Foreskin fibroblast (primary cell): ENCODE measurements at places on chromosomes 2 and 18.
A peak's percentile ranks its signal among the peaks of the same experiment; 100 is the strongest.

DNA sequence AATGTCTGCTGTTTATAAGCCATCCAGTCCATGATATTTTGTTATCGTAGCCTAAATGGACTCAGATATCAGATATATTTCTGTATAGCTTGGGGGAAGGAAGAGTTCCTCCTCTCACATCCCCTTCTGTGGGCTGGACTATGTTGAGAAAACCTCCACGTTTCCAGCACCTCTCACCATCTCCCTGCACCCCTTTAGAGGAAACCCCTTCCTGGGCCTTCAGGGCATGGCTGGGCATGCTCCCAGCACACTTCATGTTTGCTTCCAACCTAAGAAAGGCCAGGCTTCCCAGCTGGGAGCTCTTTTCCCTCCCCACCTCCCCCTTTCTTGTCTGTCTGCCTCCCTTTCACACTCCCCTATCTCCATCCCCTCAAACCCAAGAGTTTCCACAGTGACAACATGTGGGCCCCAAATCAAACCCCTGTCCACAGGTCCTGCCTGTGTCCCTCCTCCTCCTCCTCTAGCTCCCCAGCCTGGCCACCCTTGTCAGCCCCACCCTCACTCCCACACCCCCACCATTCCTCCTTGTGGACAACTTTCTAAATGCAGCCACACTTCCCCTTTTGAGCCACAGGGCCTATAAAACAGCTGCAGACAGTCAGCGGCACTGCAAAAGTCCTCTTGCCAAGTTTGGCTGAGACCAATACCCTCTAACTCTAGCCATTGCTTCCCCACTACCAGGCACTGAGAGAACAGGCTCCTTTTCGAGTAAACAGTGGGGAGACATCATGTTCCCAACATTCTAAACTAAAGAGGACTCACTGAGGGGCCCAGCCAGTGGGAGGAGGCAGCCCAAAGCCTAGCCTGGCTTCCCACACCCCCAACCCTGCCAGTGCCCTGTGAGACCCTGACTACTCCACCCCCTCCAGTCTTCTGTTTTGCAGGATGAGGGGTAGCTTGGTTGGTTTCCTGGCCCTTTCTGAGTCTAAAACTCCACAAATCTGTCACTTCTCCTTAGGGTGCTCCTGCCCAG is 120.5 kb downstream of the ZFP36L2 start:
- DNase-seq, result peak; percentile 56

DNA sequence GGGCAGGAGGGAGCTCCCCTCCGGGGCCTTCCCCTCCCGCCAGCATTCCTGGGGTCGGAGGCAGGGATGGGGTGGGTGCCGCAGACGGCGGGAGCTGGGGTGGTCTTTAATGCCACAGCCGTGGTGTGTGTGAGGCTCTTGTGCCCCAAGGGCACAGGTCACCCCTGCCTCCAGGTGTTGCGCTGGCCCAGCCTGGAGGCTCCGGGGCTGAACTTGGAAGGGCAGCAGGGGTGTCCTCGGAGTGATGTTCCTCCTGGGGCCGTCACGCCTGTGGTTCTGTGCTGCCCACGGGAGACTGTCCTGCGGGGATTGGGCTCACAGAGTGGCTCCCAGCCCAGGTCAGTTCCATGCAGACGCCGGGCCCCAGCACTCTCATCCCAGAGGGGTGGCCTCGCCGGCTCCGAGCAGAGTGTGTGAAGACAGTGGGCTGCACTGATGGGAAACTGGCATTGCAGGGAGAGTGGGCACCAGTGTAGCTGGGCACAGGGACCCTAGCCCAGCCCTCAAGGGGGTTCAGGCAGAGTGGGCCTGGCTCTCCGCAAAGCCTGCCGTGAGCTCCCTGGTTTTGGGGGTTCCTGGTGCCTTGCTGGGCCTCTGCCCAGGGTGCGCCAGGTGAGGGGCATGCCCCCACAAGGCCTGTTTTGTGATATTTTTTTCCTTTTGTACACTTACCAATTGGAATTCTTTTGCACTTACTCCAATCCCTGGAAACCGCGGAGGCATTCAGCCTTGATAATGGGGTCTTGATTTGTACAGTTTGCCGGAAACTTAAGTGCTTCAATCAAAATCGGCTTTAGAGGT is 56.7 kb downstream of the NFATC1 start:
- no peak for DNase-seq

GRCh38 chr2:215363461-215364156 is 51.8 kb downstream of the ATIC start:
- DNase-seq, result peak; percentile 23

- DNase-seq, result no peak
Observed at GRCh38 chr2:241870611-241871537, 1.3 kb downstream of the RTP5 start.

GRCh38 chr2:48467637-48468036 is 62.3 kb upstream of the STON1 start:
- peak; percentile 48 for DNase-seq

GRCh38 chr2:196439760-196440159 is 199.8 kb upstream of the CCDC150 start:
- no peak for DNase-seq

GRCh38 chr2:129744649-129745048 is 234.8 kb upstream of the RAB6C start:
- no peak for DNase-seq

GRCh38 chr18:78875016-78875777 is 104.4 kb upstream of the SALL3 start:
- no peak for DNase-seq

GRCh38 chr18:74521068-74521725 is 13.1 kb upstream of the CNDP1 start:
- no peak for DNase-seq

GRCh38 chr2:241273210-241274020 is 42.1 kb downstream of the HDLBP start:
- DNase-seq, result no peak

GRCh38 chr2:9712263-9712662 is 81.5 kb upstream of the YWHAQ start:
- DNase-seq, result no peak

DNA sequence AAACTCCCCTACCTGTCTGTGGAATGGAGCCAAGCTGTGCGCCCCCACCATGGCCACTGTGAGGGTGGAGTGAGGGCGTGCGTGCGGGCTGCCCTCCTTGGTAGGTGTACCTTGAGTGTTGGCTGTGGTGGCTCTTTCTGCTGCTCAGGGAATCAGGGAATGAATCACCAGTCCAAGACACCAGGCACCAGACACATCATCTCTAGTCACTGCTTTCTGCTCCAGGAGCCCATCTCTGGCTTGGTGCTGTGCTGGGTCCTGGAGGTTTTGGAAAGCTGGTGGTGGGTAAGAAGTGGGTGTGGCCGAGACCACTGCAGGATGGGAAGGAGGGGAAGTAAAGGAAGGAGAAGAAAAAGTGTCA is 209.9 kb downstream of the SEPTIN10 start:
- DNase-seq, result peak; percentile 45

GRCh38 chr2:23544589-23545295 is 159.8 kb downstream of the KLHL29 start:
- DNase-seq, result no peak

DNA sequence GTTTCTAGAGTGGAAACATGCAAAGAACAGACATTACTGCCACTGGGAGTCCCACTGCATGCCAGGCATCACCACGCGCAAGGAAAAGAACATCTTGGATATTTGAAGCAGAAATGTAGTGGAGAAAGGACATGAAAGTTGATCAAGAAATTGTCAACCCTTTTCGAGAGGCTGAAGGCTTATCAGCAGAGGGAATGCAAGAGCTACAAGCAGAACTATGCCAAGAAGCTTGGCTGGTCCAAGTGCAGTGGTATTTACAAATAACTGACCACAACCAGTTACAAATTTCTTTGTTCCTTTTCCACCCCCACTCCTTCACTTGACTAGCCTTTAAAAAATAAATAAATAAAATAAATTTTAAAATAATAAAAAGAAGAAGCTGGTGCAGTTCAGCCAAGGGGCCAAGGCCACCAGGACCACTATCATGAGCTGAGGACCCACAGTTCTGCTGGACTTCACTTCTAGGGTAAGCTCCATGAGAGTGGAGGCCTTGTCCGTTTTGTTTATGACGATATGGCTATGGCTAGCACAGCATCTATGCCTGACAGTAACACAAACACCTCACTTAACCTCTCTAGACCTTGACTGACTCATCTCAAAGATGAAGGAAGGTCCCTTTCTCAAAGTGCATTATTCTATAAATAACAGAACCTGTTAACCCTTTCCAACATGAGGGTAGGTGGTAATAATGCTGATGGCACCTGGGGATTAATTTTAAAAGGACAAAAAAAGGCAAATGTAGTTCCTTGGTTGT is 20.9 kb downstream of the MARCHF4 start:
- DNase-seq, result no peak

GRCh38 chr2:176526995-176527901 is 258.0 kb downstream of the MTX2 start:
- DNase-seq, result peak; percentile 24

DNA sequence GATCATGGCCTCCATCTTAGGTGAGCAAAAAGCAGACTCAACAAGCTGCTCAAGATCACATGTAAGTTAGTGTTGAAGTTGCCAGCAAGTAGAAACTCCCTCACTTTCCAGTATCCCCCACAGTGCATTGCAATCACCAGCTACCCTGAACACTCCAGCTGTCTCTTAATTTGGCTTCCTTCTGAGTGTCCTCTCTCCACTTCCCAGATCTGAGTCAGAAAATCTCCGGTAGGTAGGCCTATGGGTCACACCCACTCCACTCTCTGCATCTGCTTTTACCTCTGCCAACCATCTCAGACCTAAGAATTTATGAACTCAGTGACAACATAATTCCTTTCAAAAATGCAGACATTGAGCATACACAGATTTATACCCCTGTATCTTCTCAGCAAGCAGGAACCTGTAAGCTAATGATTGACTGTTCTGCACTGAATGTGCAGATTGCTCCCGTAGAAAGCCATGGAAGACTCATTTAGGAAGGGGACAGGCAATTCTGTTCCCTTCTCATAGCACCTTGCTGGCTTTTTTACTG is 656.9 kb downstream of the EPHA4 start:
- no peak for DNase-seq

DNA sequence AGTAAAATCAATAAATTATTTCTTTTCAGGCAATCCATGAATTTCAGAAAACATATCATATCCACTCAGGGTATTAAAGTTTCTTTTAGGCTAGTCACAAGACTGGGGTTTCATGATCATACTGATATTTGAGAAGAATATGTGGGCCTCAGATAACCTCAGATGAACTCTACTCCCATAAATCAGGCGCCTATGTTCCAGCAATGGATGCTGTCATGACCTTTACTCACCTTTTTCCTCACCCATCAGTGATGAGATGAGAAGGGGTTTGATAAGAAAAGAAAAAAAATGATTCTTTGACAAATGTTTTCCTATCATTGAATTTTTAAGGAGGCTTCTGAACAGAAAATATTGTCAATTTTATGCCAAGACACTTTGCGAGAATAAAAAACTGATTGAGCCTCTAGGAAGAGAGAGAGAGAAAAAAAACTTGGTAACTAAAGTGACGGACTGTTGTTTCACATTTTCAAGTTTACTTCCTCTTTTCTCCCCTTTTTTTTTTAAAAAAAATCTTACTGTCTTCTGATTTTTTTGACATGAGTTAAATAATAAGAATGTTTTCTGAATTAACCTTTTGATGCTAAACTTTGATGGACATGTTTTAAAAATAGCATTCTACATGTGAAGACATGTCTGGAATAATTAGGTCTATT is 309.1 kb upstream of the MAP2 start:
- DNase-seq, result no peak

GRCh38 chr18:12433829-12434540 is 26.3 kb downstream of the PRELID3A start:
- no peak for DNase-seq

- DNase-seq, result no peak
Observed at GRCh38 chr2:133213651-133214050, 354.6 kb downstream of the NCKAP5 start.

DNA sequence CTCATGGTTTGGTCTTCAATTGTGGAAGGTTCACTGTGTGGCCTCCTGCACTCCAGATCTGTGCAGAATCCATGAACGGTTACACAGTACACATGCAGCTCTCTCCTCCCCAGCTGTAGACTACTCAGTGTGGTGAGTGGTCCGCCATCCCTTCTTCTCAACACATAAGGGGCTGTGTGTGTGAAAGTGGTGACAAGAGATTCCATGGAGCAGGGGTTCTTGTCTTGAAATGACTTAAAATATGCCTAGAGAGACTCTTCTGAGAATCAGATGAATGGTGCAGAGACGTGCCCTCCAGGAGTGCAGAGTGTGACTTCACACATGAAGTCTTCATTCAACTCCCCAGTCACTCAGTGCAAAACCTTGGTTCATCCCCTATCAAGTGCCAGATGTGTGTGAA is 151.0 kb upstream of the COPS8 start:
- no peak for DNase-seq

- DNase-seq, result peak; percentile 50
Observed at GRCh38 chr2:157785866-157786662, 90.1 kb downstream of the ACVR1 start.

- no peak for DNase-seq
Observed at GRCh38 chr18:68354176-68354575, 360.7 kb downstream of the TMX3 start.

DNA sequence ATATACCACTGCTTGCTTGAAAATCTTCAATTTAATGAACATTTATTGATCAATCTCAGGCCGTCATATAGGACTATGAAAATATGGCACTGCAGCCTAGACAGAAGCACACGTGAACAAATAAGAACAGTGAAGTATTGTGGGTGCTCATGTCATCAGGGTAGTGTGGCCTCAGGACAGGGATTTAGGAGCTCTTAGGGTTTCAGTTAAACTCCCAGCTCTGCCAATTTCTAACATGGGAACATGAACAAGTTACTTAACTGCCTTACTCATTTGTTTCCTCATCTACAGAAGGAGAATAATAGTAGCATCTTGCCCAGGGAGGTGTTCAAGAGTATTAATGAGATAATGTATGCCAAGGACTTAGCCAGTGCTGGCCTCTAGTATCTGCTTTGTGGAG is 146.0 kb upstream of the MAP3K20 start:
- DNase-seq, result no peak

DNA sequence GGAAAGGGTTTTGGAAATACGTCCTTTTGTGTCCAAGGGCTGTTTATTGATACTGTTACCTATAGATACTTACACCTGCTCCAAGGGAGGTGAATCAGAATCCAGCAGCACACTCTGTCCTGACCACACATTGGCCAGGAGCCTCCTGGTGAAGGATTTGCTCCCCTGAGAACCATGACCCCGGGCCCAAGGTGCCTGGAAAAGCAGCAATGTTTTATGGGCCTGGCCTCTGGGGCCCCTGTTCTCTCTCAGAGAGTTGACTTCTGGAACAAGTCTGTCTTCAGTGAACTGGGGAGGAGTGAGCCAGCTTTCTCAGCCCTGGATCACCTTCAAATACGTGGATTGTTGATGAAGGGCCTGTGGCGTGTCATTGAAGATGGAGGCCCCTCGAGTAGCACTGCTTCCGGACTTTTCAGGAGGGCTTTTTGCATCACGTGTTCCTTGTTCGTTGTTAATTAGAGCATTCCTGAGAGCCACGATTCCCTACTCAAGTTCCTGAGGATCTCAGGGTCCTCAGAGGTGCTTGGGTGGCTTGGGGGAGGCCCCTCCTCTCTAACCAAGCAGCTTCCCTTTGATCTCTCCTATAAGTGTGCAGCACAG is 78.5 kb upstream of the RPL31 start:
- DNase-seq, result no peak
